ENCODE measurements at places on chromosomes 2 and 18.

- no peak for DNase-seq
Measured at GRCh38 chr2:71503837-71504236, 50.5 kb downstream of the DYSF start.

DNA sequence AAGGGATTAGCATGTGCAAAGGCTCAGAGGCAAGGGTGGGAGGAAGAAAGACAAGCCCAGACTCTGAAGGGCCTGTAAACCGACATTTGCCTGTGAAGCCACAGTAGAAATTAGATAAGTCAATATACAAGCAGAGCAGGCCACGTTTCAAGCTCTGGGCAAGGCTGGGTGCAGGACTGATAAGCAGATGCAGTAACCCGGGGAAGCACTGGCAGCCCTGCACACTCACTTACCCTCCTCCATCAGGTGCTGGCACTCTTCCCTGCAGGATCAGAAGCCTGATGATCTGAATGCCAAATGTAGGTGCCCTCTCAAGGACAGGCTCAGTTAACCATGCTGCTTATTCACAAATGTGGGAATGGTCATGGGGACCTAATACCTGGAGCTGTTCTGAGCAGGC is 46.3 kb upstream of the RAB12 start:
- DNase-seq = peak; percentile 9

- no peak for DNase-seq
Measured at GRCh38 chr2:236793023-236794011, 223.7 kb downstream of the ACKR3 start.

DNA sequence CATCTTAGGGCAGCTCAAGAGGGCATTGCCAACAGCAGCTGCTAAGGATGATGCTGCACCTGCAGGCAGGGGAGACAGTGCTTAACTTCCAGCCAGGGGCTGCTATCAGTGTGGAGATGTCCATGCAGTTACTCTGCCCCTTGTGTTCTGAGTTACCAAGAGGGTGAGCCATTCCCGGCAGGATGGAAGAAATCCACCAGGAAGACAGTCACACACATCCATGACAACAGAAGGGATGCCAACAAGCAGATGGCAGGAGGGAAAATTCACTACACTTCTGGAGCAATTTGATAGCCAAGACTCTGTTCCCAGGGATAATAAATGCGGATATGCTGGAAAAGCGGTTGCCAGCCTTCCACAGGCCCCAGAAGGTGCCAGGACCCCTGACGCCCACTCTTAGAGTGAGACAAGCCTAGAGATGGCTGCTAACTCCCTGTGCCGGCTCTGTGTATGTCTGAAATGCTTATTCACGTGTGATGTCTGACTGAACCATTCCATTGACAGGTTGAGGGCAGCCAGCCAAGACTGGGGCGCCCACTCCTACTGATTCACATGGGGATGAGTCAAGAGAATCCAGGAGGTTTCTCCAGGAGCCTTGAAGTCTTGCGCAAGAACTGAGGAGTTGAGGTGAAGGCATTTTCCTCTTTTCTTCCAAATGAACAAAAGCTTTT is 24.5 kb downstream of the LOXHD1 start:
- no peak for DNase-seq

- no peak for DNase-seq
Measured at GRCh38 chr2:6828299-6828584, 37.5 kb downstream of the CMPK2 start.

DNA sequence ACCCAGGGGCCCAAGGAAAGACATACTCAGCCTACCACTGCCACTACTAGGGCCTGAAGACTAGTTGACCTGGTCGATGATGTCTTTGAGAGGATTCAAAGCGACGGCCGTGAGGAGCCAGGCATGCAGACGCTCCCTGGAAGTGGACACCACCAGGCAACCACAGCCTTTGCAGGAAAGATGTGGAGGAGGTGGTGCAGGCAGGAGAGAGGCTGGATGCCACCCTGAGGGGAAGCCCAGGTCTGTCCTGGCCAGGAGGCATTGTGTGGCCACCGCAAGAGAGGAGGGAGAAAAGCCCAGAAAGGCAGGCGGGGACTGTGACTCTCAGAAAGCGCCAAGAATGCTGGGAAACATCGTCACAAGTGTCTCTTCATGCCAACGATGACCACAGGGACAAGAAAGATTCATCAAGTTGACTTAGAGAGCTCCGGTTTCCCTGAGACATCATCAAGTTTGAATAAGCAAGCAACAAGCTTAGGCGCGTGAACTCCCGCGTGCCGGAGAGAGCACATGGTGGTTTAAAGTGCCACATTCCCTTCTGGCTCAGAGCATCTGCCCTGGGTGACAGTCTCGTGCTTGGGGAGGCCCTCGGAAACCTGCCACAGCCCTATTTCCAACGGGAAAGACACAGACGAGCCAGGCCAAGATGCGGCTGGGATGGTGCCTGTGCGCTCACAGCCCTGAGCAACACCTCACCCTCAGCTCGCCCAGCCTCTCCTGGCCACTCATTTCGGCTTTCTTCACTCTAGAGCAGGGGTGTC is 464.5 kb upstream of the SALL3 start:
- DNase-seq = no peak

All from BE2C (cell line).